ENCODE measurements at places on chromosomes 3 and 15.

GRCh38 chr3:122464659-122465058 lies 48.8 kb upstream of the WDR5B start:
- no peak for DNase-seq

GRCh38 chr3:135650309-135650708 lies 315.2 kb upstream of the PPP2R3A start:
- DNase-seq: no peak

GRCh38 chr15:70530906-70531305 lies 232.5 kb downstream of the UACA start:
- DNase-seq: no peak

- DNase-seq: no peak
These were observed 6.1 kb upstream of the ZSCAN2 start for GRCh38 chr15:84594617-84595290.

DNA sequence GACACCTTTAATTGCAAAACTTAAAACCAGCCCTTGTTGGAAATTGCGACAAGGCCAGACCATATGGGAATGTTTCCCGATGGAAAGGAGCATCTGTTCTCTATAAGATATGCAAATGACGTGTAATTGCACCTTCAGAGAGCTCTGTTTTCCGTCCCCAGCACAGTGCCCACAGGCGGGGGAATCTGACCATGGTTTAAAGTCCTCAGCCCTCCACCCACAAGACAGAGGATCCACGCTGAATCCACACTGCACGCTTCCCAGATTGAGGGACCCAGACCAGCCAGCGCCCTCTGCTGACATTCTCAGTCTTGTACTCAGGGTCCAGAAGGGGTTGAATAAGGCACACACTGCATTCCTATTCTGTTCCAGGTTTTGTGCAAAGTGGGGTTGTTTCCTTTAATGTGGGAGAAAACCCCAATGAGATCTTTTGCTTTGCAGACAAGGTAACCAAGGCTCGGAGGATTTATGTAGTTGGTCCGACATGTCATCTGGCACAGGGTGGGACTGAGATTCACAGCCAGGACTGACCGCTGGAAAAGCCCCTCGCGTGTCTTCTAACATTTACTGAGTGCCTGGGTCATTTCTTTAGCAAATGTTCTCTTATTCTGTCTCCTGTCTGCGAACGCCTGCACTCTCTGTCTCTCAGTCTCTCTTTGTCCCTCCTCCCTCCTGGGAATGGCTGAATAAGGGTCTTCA lies 36.8 kb upstream of the KLHL25 start:
- peak; percentile 25 for DNase-seq

- no peak for DNase-seq
These were observed 157.2 kb downstream of the LRRC28 start for GRCh38 chr15:99408236-99409096.

DNA sequence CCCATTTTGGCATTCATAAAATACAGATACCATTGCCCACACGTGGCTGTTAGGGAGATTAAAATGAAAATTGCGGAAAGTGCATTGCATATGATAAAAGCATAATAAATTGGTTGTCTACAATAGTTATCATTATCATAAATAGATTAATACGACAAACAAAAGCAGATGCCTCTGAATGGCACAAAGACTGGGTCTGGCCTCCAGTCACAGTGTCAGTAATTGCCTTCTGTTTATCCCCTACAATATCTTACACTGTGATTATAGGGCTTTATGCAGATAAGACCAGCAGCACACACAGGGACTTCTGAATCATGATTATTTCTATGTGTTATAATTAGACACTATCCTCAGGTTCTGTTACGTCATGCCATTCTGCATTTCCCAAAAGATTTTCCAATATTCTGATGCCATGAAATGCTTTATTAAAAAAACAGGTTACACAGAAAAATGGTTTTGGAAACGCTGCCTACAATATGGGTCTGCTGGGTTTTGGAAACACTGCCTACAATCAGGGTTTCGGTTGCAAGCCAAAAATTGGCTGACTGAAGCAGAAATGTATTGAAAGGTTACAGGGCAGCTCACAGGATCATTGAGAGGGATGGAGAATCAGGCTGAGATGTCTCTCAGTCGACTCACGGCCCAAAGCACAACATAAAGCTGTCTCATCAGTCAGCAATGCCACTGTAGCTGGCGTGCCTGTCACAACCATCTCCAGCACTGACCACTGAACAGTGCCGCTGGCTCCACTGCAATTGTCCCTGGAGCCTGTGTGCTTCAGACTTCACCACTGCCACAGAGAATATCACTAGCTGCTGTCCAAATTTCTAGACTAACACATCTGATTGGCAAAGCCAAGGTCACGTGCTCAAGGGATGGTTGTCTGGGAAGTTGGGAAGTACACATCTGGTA lies 248.1 kb downstream of the ERC2 start:
- no peak for DNase-seq

DNA sequence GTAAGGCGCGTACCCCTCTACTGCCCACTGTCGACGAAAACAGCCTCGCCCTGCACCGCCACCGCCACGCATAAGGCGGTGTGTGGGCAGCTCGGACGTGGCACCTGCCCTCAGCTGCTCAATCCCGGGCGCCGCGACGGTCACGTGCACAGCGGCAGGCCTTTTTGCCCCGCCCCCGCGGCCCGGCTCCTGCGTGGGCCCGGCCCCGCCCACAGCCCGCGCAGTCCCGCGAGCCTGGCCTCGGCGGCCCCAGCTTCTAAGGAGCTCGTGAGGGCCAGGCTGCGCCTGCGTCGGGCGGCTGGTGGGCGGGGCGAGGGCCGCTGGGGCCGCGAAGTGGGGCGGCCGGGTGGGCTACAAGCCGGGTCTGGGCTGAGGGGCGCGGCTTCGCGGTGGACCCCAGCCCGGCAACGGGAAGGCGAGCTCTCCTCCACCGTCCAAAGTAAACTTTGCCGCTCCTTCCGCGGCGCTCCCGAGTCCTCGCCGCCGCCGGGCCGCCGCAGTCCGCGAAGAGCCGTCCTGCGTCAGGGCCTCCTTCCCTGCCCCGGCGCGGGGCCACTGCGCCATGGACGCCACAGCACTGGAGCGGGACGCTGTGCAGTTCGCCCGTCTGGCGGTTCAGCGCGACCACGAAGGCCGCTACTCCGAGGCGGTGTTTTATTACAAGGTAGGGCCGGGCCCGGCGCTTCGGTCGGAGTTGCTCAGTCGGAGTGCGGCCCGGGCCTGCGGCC lies at the start of gene CAPN7:
Gene CAPN7 (plus strand): TSS at position 313 of the 728 bp plus-strand sequence. CDS start 250 bp downstream, at position 563.
- peak; percentile 92 for DNase-seq

GRCh38 chr15:57320631-57321220 lies 55.6 kb upstream of the CGNL1 start:
- DNase-seq: no peak

DNA sequence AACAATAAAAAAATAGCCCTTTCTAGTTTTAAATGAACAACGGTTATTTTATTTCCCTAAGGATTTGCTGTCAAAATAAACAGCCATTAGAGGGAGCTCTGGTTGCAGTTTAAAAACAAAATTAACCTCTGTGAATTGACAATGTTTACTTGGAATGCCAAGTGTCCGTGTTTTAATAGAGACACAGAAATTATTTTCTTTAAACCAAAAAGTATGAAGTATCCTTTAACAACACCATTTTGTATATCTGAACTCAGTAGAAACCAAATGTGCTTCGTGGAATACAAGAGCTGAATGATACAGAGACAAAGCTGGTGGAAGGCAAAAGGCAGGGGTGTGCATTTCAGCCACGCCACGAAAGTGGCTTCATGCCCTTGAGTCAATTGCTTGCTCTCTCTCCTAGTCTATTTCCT lies 74.4 kb downstream of the MOBP start:
- DNase-seq: no peak

GRCh38 chr3:139935016-139935865 lies at the start of gene CLSTN2:
Gene CLSTN2, plus strand, starts transcription at chr3:139935185.
- DNase-seq: no peak

GRCh38 chr15:86570738-86571137 lies 491.1 kb downstream of the AGBL1 start:
- DNase-seq: no peak

- no peak for DNase-seq
These were observed 321.3 kb downstream of the CACNA2D3 start for GRCh38 chr3:54443561-54444161.

DNA sequence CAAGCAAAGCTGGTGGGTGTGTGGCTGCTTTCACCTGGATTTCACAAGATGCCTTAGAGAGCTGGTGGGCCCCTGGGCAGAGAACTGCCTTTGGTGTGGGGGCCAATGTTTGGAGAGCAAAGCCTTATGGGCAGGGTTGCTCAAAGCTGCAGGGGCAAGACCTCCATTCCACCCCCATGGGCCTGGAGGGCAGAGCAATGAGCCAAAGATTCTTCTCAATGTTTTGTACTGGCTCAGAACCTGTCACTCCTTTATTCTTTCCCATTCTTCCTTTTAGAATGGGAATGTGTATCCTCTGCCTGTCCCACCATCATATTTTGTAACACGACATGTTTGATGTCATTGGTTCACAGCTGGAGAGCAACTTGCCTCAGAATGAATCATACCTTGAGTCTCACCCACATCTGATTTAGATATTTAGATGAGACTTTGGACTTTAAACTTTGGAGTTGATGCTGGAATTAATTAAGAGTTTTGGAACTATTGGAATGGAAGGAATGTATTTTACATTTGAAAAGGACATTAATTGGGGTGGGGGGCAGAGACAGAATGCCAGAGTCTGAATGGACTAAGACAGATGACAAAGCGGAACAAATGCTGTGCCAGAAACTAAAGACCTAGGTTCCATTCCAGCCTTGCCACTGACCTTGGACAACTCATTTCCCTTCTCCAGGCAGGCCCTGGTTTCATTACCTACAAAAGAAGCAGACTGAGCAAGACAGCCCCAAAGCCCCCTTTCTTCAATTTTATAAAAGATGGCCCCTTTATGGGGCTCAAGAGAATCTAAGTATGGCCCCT lies 72.9 kb downstream of the DAPK2 start:
- DNase-seq: no peak

GRCh38 chr3:186216900-186217819 lies 108.3 kb upstream of the ETV5 start:
- DNase-seq: no peak

GRCh38 chr3:174430986-174431385 lies 428.1 kb upstream of the NAALADL2 start:
- DNase-seq: no peak

DNA sequence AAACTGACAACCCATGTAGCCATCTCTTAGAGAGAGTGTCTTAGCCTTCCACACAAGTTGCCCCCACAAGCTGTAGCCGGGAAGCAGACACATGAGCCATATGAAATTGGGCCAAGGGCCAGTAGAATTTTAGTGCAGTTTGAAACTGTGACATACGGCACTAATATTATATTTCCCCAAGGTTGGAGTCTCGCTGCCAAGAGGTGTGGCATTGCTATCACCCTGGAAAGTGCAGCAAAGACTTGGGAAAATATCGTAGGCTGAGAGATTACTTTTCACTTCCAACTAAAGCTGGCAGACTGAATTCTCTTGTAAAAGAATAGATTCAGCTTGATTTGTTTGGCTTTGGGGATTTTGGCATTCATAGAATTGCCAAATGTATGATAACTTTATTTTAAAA lies 89.2 kb downstream of the ECT2 start:
- no peak for DNase-seq

DNA sequence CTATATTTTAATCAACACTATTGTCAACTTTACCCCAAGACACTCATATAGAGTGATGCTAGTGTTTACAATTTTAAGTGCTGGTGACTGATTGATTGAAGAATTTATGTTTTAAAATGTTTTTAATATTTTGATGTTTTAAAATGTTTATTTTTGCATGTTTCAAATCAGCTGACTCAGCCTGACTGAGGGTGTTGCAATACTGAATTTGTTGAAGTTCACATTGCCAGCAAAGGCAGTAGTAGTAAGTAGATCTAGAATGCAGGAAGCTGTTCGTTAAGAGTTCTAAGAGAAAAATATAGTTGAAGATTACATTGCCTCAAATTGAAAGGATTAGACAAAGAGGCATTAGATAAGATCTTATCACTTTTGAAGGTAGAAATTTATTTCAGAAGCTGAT lies 977.6 kb downstream of the IGSF11 start:
- no peak for DNase-seq

GRCh38 chr15:88705769-88706165 lies 67.0 kb downstream of the ISG20 start:
- no peak for DNase-seq

GRCh38 chr3:152235709-152236298 lies 32.9 kb upstream of the MBNL1 start:
- no peak for DNase-seq

DNA sequence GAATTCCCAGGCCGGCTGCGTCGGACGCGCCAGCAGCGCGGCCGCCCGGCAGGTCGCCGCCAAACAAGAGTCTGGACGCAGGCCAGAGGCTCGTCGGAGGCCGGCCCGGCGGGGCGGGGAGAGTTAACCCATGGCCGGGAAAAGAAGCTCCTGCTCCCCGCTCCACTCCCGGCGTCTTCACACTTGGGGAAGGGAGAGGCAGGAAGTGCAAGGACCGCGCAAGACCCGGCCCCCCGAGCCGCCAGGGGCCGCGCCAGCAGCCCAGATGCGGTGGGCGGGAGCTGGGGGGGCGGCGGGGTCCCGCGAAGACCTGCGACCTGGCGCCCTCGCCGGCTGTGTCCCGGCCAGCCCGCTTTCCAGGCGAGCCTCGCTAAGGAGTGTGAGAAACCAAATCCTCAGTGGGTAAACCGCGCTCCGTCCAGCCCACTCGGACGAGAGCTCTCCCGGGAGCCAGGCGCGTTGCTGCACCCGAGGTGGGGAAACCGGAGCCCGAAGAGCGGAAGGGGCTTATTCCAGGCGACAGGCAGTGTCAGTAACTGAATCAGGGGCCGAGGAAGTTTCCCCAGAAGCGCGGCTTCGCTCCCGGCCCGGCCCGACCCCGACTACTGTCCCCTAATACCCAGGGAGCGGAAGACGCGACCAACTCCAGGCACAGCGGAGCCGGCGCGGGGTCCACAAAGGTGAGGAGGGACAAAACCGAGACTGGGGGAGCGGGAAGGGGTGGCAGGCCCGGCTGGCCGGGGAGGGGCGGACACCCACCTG lies 721 bp downstream of the ADAMTS7 start:
- DNase-seq: no peak

DNA sequence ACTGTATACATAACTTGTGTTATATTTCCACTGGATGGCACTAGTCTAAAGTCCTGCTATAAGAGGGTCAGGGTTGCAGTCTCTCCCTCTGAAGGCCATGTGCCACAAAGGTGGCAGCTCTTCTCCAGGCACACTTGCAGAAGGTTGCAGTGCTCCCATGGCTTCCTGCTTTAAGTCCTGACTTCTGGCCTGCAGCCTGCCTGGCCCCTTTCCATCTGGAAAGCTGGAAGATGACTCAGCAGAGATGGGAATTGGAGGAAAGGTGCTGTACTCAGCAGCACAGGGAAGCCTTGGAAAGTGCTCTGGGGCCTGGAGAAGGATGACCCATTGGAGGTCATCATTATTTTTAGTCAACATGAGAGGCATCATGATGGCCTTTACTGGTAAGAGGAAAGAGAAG lies 40.9 kb upstream of the MRPL3 start:
- no peak for DNase-seq

All from activated CD4-positive, alpha-beta T cell treated with anti-CD3 and anti-CD28 coated beads, Interleukin-2, amount 50 U/mL, for 1 hour (primary cell).